Hematopoietic multipotent progenitor cell treated with erythropoietin and hydrocortisone succinate and interleukin-3 and kit ligand, for 6 days (in vitro differentiated cells): ENCODE measurements at places on chromosomes 16 and 17.

DNA sequence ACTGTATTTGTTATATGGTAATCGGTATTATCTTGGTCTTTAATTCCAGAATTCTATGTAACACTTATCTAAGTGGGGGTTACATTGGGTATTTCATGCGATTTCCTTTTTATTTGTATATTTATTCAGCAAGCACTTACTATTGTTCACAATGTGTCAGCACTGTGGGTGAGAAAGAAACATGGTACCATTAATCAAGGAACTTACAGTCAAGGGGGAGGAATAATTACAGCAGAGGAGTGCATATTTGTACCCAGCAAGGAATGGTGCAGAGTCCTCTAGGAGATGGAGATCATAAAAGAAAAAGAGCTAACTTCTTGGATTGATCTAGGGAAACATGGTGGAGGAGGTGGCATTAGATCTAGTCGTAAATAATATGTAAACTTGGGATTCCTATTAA lies 117.0 kb upstream of the KCNJ16 start:
- DNase-seq, result no peak

DNA sequence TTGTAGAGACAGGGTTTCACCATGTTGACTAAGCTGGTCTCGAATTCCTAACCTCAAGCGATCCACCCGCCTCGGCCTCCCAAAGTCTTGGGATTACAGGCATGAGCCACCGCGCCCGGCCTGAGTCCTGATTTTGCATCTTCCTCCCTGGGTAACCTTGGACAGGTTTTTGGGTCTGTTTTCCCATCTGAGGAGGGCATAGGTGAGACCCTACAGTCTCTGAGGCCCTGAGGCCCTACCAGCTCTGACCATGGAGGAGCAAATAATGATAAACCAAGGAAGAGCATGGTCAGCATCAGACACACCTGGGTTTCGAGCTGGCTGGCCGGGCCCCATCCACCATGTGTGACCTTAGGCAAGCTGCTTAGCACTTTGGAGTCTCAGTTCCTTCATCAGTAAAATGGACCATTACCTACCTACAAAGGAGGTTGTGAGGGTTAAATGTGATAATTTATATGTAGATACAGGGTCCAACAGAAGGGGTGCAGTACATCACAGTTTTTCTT lies 1.2 kb upstream of the NCBP3 start:
- no peak for DNase-seq

DNA sequence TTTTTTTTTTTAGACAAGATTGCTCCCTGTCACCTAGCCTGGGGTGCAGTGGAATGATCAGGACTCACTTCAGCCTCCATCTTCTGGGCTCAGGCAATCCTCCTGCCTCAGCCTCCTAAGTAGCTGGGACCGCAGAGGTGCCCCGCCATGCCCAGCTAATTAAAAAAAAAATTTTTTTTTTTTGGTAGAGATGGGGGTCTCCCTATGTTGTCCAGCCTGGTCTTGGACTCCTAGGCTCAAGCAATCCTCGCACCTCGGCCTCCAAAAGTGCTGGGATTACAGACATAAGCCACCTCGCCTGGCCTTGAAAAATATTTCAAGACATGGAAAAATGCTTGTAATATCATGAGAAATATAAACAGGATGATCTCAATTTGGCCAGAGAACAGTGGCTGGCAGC lies 42.9 kb downstream of the HAPSTR1 start:
- DNase-seq, result no peak

- peak; percentile 27 for DNase-seq
Observed at GRCh38 chr17:78828470-78829185, 12.0 kb downstream of the USP36 start.

DNA sequence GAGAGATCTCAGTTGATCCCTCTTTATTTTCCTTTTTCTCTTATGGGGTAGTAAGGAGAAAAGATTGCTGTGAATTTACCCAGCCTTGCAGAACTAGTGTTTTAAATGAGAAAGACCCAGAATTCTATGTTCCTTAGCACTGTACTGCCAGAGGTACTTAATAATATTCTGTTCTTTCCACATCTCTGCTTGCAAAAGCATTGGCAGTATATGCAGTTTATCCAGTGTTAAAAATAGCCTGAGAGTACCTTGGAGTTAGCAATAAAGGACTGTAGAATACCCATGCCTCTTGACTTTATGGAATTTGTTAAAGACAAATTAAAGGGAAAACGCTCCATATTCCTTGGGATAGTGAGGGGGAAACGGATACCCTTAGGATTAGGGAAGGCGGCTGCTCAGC lies 11.9 kb downstream of the SLC7A6 start:
- DNase-seq, result no peak

DNA sequence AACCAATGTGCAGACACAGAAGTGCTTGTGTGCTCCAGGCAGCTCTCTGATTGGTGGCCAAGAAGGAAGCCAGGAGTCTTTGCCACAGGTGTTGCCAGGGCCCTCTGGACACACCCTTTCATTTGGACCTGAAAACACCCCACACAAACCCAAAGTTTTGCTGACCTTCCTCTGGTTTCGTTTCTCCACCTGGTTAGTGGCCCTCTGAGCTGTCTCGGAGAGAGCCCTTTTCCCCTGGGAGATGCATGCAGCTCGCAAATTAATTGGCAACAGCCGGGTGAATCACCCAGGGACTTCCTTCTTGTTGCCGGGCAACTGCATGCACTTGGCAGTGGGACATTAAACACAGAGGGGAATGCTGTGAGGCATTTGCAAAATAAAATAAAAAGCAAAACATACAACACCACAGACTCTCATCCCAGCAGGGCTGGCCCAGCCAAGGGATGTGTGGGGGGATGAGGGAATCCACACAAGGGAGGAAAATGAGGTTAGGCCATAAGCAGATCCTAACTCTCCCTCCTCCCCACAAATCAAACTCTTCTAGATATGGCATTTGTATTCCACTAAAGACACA lies 286.6 kb downstream of the SOX9 start:
- no peak for DNase-seq

DNA sequence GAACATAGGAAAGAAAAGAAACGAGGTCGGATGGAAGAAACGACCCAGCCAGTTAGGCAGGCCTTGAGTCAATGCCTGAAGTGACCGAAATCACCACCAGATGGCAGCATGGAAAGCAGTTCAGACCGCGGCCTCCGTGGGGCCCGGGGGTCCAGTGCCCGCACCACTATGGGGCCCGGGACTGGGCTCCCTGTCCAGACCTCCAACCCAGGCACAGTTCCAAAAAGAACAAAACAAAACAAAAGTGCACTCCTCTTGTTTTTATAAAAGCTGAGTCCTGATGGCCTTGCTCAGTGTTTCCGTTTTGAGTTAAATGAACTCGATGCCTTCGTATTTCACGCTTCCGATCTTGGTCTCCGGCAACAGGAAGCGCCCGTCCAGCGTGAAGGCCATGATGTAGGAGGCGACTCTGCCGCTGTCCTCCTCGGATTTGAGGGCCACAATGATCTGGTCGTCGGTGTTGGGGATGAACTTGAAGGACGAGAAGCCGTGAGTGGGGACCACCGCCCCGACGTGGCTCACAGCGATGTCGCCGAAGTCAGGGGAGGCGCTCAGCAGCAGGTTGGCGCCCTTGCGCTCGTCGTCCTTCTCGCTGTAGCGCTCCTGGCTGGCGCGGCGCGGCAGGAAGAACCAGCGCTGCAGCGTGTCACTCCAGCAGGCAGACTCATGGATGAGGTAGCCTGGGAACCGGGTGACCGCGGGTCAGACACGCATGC lies 13.7 kb upstream of the LGALS3BP start:
- peak; percentile 82 for DNase-seq

- DNase-seq, result no peak
Observed at GRCh38 chr17:13099926-13100325, 82.1 kb upstream of the ELAC2 start.
